Breast epithelium (tissue), 4 donors: ENCODE measurements at places on chromosomes 1 and 21. TPM values are rescaled to one million over a fixed set of nuclear protein-coding genes. Genes with fewer than 3 reads are reported as not detected.

The HMCN1 gene
- total RNA-seq, result 7.8 TPM

The CCDC190 gene
- total RNA-seq, result not detected

The SDC3 gene
- total RNA-seq, result 37.8 TPM

GRCh38 chr1:47194311-47194710 is 4.5 kb upstream of the PDZK1IP1 start:
- H3K4me1 ChIP-seq, result peaks cover 7% of the 10 kb centered on the region
- peaks cover 7% of the 10 kb centered on the region for H3K27me3 ChIP-seq
- no peak overlapping the region for H3K4me3 ChIP-seq
- no peak for DNase-seq
- H3K36me3 ChIP-seq, result no peaks in the 10 kb centered on the region

GRCh38 chr1:82625537-82625936 is 824.8 kb downstream of the ADGRL2 start:
- no peak overlapping the region for H3K4me3 ChIP-seq
- H3K27me3 ChIP-seq, result no peaks in the 10 kb centered on the region
- no peak for DNase-seq
- H3K36me3 ChIP-seq, result no peaks in the 10 kb centered on the region

DNA sequence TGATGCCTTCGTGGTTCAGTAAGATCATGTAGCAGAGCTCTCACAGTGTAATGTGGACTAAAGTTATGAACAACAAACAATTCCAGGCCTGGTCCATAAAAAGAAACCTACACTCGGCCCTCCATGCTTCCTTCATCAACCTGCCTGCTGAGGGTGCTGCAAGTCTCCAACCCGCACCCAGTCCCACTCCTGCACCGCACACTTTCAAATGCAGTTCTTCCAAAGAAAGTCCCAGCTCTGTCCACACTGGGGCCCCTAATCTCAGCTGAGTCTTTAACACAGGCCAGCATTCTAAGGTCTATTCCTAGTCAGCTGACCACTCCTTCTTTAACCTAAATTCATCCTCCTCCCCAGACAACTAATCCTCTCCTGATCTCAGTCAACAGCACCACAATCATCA is 71.5 kb upstream of the NR5A2 start:
- no peak for DNase-seq
- H3K36me3 ChIP-seq, result no peaks in the 10 kb centered on the region
- H3K27me3 ChIP-seq, result no peaks in the 10 kb centered on the region
- H3K4me1 ChIP-seq, result no peaks in the 10 kb centered on the region
- no peak overlapping the region for H3K4me3 ChIP-seq

DNA sequence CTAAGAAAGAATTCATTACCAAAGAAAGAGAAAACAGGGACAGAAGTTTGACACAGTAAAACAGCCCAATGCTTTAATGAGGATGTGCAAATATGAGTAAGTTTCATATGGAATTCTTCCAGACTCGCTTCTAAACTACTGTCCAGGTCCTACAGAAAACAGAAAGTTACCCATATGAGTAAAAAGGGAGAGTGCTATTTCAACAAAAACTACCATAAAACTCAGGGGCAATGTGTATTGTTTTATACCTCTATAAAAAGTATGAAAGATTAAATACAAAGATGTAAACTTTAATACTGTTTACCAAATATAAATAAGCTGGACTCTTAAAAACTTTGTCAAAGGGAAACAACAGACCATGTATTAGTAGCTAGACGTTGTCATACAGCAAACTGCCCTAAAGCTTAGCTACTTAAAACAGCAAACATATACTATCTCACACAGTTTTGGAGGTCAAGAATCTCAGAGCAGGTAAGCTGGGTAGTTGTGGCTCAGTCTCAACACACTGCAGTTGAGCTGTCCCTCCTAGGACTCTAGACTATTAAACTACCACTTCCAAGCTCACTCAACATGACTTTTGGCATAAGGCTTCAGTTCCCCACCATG is 174.9 kb downstream of the COP1 start:
- H3K36me3 ChIP-seq, result no peaks in the 10 kb centered on the region
- DNase-seq, result no peak
- H3K4me3 ChIP-seq, result no peak overlapping the region

GRCh38 chr1:23423415-23424292 is 894 bp downstream of the TCEA3 start:
- no peaks in the 10 kb centered on the region for H3K36me3 ChIP-seq
- peaks cover 10% of the 10 kb centered on the region for H3K4me1 ChIP-seq
- H3K27ac ChIP-seq, result peak overlapping the region; percentile 74
- H3K4me3 ChIP-seq, result peak overlapping the region; percentile 75
- no peak for DNase-seq
- no peaks in the 10 kb centered on the region for H3K27me3 ChIP-seq
